ENCODE measurements at places on chromosomes 1 and 21. TPM values are rescaled to one million over a fixed set of nuclear protein-coding genes. Genes with fewer than 3 reads are reported as not detected.

- DNase-seq, result no peak
Measured at GRCh38 chr1:18380288-18380687, 100.4 kb upstream of the KLHDC7A start.

DNA sequence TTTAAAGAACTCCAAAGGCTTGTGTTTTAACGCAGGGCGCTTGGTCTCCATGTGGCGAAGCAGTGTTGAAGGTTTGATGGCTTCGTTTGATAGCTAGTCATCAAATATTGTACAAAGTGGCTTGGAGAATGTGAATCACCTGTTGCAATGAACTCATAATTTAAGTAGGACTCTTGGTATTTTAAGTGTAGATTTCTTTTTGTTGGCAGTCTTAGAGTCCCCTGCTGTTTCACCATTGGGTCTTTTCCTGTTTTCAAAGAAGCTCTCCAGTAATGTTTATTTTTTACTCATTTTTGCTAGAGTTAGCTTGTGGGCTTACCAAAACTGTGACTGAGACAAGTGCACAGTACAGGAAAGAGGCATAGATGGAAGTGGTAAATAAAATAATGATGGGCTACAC is 26.2 kb downstream of the RASAL2 start:
- no peak for DNase-seq

PLA2G2D gene
- not detected for total RNA-seq

GRCh38 chr1:53380296-53380695 is 52.4 kb upstream of the LRP8 start:
- no peak for DNase-seq

GRCh38 chr21:29172282-29172681 is 41.8 kb downstream of the MAP3K7CL start:
- no peak for DNase-seq

GRCh38 chr1:209860293-209860881 is 32.6 kb downstream of the UTP25 start:
- peak; percentile 87 for DNase-seq

EPHB2 gene
- total RNA-seq, result 9.7 TPM

GJA4 gene
- total RNA-seq, result not detected

TNFSF4 gene
- total RNA-seq, result 127 TPM

CFAP141 gene
- total RNA-seq, result not detected

- peak; percentile 71 for DNase-seq
Measured at GRCh38 chr1:199463521-199464127, 563.9 kb upstream of the NR5A2 start.

RGS18 gene
- total RNA-seq, result not detected

- no peak for DNase-seq
Measured at GRCh38 chr1:101239095-101240040, 2.5 kb downstream of the S1PR1 start.

DNA sequence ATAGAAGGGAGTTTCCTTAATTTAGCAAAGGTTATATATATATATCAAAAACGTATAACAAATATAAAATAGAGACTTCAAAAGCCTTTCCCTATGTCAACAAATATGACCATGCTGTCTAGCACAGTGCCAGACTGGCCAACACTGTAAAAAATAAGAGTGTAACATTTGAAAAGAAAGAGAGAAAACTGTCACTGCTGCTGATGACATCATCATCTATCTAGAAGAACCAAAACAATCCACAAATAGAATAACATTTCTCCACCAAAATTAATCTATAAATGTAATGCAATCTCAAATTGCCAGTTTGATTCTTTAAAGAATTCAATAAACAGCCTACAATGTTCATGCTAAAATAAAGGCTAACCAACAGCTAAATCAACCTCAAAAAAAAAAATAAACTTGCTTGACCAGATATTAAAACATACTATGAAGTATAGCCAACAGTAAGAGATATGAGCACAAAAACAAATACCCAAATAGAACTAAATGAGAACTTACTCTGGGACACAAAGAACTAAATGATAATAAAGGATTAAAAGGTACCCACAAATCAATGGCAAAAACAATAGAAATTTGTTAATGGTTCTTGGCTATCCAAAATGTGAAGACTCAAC is 50.2 kb downstream of the ENAH start:
- no peak for DNase-seq

- DNase-seq, result no peak
Measured at GRCh38 chr1:9065213-9065751, 4.2 kb downstream of the SLC2A5 start.

KMO gene
- total RNA-seq, result not detected

- DNase-seq, result no peak
Measured at GRCh38 chr1:30908316-30908695, 252 bp downstream of the SDC3 start.

LCE6A gene
- total RNA-seq, result not detected

- no peak for DNase-seq
Measured at GRCh38 chr1:67230539-67230938, 64.3 kb downstream of the IL23R start.

ASPM gene
- 19.6 TPM for total RNA-seq

DNA sequence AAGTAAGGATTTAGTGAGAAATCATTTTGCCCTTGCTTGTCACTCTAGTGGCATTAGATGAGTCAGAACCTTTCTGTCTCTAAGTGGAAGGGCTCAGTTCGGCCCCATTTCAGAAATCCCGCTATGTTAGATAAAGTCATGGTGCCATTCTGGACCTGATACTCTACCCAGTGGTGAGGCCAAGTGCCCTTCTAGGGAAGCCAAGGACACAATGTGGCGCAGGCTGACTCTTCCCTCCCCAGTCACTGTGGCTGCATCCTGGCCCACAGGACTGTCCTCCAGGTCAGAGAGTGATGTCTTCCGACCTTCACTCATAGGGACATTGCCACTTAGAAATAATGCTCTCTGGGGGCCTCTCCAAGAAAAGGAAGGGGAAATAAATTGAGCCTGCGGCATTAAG is 48.3 kb upstream of the MTR start:
- no peak for DNase-seq

LDLRAD1 gene
- total RNA-seq, result not detected

DNA sequence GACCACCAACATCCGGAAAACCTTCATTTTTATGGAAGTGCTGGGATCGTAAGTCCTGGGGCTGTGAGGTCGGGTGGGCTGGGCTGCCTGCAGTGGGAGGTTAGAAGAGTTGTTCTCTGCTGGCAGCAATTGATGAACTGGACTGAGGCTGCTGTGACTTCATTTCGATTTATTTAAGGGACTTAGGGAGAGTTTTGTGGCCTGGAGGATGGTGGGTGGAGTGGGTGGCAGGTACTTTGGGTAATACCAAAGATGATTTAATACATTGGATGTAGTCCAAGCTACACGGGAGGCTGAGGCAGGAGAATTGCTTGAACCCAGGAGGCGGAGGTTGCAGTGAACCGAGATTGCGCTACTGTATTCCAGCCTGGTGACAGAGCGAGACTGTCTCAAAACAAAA is 11.5 kb downstream of the CAMK1G start:
- DNase-seq, result no peak

SELP gene
- total RNA-seq, result not detected

- peak; percentile 93 for DNase-seq
Measured at GRCh38 chr1:232704694-232705680, 75.1 kb upstream of the SIPA1L2 start.

RUNX3 gene
- not detected for total RNA-seq

CYP4A22 gene
- total RNA-seq, result not detected
